Kasumi-1 (cell line): ENCODE measurements at places on chromosomes 5 and 9.

DNA sequence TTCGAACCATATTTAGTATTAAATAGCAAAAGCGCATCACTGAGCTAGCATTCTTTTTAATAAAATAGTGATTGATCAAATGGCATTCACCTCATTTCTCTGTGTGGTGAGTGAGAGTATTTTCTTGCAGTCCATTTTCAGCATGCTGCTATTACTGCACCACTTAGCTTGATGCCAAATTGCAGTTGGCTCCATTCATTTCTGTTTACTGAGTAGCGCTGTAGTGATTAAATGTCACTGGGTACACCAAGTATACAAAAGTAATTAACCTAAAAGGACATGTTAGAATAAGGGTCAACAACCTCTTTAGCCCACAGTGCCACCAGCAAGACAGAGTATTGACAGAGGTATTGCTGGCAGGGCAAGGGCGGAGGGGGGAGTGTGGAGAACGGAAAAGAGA is 122.0 kb downstream of the TLE4 start:
- DNase-seq: no peak

DNA sequence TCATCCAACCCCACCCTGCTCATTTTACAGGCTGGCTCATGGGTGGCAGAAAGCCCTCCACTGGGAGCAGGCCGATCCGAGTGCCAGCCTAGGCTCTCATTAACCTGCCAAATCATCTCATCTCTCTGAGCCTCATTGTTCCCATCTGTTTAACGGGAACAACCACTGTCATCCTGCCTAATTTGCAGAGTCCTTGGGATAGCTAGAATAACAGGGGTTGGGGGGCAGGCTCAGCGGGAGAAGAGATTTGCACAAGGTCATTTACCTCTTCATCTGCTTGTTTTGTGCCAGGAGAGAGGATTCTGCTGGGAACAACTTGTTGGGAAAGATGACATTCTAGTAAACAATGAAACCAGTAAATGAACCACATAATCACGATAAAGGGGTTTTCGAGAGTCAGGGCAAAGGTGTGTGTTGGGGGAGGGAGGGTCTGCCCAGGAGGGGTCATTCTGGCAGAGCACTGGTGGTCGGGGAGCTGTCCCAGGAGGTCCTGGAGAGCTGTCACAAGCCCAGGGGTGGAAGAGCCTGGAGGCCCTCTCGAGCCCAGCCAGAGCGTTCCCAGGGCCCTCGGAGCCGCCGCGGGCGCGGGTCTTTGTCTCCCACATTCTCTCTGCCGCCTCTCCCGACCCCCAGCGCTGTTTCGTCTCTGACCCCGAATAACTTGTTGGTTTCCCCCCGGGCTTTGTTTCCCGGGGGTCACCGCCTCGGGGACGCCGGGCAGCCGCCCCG is 22.8 kb upstream of the NDST1 start:
- DNase-seq: no peak

- DNase-seq: no peak
These were observed 5.7 kb downstream of the CDO1 start for GRCh38 chr5:115810761-115811160.

GRCh38 chr9:70053864-70054263 is 10.2 kb downstream of the MAMDC2 start:
- DNase-seq: no peak

GRCh38 chr9:120946259-120946658 is 19.7 kb upstream of the TRAF1 start:
- DNase-seq: no peak

- DNase-seq: no peak
These were observed 120.9 kb upstream of the C6 start for GRCh38 chr5:41334221-41334620.

DNA sequence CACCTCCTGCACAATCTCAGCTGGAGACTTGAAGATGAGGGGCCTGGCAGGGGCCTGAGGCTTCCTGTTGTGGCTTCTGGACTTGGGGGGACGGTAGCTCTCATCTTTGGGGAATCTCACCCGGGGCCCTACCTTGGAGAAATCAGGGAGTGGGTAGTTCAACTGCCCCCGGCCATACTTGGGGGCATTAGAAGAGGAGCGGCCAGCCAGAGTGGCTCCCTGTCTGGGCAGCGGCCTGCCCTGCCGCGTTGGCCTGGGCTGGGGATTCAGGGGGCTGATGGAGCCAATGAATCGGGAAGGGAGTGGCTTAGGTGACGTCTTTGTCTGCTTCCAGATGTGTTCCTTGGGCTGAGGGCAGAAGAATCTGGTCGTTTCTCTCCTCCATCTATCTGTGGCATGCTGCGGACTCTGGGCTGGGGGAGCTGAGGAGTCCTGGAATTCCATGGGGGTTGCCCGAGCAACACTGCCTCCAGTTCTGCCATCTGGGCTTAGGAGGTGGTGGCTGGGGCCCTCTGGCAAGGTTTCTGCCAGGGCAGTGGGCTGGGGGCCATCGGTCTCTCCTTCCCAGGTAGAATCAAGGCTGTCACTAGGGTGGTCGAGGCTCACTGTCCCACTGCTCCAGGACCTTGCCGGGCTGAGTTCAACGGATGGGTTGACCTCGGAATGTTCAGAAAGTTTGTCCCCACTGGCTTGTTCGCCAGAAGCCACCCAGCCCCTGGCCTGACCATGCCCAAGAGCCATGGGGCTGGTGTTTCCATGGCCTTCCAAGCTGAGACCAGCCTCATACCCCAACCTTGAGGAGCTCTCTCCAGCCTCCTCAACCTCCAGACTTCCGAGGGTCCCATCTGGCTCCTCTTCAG is 11.0 kb downstream of the AKNA start:
- DNase-seq: no peak

GRCh38 chr5:150137168-150137957 is 18.3 kb downstream of the PDGFRB start:
- DNase-seq: no peak

DNA sequence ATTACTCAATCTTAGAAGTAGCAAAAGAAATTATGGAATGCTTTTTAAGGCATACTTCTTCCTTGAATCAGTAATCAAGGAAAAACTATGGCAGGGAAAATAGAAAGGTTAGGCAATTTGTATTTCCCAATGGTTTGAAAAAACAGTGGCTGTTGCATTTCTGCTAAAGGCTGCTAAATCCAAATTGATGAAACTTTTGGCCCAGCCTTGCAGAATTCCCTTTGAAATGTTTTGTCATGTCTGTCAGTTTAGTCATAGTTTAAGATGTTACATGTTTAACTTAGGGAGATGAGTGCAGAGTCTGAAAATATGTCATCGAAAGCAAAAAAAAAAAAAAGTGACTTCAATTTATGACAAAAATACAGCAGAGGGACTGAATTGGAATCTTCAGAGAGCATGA is 878.9 kb upstream of the WWC1 start:
- DNase-seq: no peak

DNA sequence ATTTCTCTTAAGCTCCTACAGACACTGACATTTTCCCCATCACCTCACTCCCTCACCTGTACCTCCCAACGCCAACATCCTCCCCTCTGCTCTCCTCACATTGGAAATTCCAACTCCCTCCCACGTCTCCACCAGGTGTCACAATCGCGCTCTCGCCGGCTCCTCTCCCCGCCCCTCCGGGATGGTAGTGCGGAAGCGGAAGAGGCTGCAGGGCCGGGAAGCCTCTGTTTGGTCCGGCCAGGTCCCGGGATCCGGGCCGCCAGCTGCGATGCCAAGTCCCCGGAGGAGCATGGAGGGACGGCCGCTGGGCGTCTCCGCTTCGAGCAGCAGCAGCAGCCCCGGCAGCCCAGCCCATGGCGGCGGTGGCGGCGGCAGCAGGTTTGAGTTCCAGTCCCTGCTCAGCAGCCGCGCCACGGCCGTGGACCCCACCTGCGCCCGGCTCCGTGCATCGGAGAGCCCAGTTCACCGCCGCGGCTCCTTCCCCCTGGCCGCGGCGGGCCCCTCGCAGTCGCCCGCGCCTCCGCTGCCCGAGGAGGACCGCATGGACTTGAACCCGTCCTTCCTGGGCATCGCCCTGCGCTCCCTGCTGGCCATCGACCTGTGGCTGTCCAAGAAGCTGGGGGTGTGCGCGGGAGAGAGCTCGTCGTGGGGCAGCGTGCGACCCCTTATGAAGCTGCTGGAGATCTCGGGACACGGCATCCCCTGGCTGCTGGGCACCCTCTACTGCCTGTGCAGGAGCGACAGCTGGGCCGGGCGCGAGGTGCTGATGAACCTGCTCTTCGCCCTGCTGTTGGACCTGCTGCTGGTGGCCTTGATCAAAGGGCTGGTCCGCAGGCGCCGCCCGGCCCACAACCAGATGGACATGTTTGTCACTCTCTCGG is at the start of gene PLPP6:
Gene PLPP6, plus strand, starts transcription at position 187 of the 881 bp plus-strand sequence. Its CDS starts 82 bp downstream, at position 269.
- peak; percentile 40 for DNase-seq

GRCh38 chr5:157571357-157571827 is 4.2 kb downstream of the ADAM19 start:
- DNase-seq: peak; percentile 85

GRCh38 chr9:20048985-20049384 is 260.1 kb upstream of the SLC24A2 start:
- DNase-seq: no peak

GRCh38 chr9:134025606-134026541 is 593 bp downstream of the BRD3OS start:
- peak; percentile 33 for DNase-seq
